ENCODE measurements at places on chromosomes 12 and 14.

DNA sequence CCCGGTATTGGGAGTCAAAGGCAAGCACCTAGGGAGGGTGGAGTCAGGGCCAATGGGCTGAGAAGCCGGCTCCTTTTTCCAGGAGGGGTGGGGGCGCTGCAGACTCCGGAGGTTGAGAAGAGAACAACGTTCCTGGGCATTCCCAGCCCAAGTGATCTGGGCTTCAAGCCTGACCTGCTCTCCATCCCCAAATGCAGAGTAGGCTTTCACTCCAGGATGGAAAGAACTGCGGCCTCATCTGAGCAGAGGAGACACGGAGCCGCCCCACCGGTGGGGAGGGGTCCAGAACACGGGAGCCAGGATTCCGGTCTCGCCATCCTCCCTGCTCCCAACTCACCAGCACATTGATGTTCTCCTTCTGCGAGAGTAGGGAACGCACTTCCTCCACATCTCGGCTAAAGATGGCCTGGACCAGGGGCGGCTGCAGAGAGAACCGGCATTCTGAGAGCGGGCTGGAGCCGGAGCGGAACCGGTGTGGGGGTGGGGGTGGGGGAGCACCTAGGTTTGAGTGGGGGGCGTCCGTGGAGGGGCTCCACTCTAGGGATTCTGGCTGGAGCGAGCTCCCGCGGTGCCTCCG is 605 bp downstream of the ANKRD52 start:
- peak overlapping the region; percentile 85 for H3K4me3 ChIP-seq
- DNase-seq = no peak
- no peaks in the 10 kb centered on the region for H3K27me3 ChIP-seq
- peaks cover 30% of the 10 kb centered on the region for H3K4me1 ChIP-seq
- H3K36me3 ChIP-seq = peaks cover 31% of the 10 kb centered on the region

- H3K27me3 ChIP-seq = no peaks in the 10 kb centered on the region
- no peak overlapping the region for H3K4me3 ChIP-seq
- H3K4me1 ChIP-seq = no peaks in the 10 kb centered on the region
- no peaks in the 10 kb centered on the region for H3K36me3 ChIP-seq
Measured at GRCh38 chr14:24839617-24840203, 205.7 kb upstream of the GZMB start.

DNA sequence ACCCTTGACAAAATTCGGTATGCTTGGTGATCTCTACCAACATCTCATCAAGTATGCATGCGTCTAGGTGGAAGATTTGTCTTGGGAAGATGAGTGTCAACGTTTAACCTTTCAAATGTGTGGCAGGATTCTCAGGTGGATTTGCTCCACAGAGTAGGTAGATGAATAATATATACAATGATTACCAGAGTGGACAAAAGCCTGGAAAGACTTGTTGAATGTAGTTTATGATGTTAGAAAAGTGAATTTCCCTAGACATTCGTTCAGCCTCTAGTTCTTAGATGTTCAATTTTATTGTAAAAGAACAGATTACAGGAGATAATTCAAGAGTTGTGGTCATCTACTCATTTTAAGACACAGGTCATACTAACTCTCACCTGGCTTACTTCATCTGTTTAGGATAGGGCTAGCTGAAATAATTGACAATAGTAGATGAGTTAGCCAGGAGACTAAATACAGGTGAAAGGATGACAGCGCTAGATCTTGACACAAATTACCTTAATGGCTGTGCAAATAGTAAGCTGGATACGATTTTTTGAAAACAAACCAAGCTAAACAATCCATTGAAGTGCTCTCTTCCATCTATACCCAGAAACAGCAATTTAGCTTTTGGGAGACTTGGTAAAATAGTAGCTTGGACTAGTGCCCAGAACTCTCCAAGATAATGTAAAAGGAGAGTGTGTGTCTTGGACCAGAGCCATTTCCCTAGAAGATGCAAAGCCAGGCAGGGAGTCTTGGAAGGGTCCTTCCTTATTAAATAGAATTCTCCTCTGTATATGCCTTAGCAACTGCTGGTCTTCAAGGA is 168.0 kb downstream of the DACT1 start:
- no peaks in the 10 kb centered on the region for H3K27me3 ChIP-seq
- H3K4me1 ChIP-seq = no peaks in the 10 kb centered on the region
- no peak overlapping the region for H3K27ac ChIP-seq
- no peak for DNase-seq

DNA sequence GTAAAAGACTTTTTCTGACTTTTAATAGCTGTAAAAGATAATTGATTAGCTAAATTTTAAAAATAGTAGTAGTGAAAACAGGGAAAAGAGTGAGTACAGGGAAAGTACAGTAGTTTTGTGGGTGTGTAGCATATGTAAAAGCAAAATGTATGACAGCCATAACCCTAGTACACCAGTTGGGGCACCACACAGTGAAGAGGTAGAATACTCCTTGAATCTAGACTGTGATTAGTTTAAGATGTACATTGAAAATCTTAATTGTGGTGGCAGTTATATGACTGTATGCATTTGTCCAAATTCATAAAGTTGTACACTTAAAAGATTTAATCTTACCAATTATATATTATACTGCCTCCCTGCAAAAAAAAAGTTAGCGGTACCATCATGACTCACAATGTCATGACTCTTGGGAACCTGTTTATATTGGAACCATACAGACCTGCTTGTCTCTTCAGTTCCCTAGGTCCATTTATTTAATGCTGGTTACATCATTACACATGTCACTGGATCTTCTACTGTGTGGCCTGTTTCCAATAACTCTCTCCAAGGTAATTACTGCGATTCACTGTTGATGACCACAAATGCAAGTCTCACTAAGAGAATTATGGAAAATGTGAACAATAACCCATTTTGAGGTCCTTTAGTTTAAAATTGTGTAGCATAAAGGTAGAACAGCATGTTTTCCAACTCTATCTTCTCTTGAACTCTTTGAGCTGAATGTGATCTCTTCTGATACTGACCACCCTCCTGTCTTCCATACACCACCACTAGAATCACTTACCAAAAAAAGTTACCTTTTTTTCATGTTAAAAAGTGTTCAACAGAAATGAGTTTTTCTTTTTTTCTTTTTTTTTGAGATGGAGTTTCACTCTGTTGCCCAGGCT is 264.2 kb upstream of the AMIGO2 start:
- no peak overlapping the region for H3K27ac ChIP-seq
- no peak for DNase-seq
- no peaks in the 10 kb centered on the region for H3K27me3 ChIP-seq
- H3K36me3 ChIP-seq = no peaks in the 10 kb centered on the region
- no peaks in the 10 kb centered on the region for H3K4me1 ChIP-seq
- H3K4me3 ChIP-seq = no peak overlapping the region

- no peak for DNase-seq
- no peaks in the 10 kb centered on the region for H3K27me3 ChIP-seq
- peaks cover 14% of the 10 kb centered on the region for H3K4me1 ChIP-seq
- H3K27ac ChIP-seq = peak overlapping the region; percentile 67
- peak overlapping the region; percentile 93 for H3K4me3 ChIP-seq
Measured at GRCh38 chr12:57940915-57941164, 527 bp upstream of the ATP23 start.
